Activated CD4-positive, alpha-beta T cell treated with anti-CD3 and anti-CD28 coated beads, Interleukin-2, Interleukin-6, amounts not matched to agents 100 ng/mL and 50 ng/mL, durations not matched to agents 16 hours and 8 hours (primary cell): ENCODE measurements at places on chromosomes 4 and X.

- peak; percentile 23 for DNase-seq
Measured at GRCh38 chr4:24470666-24471485, 113.5 kb downstream of the DHX15 start.

GRCh38 chrX:20143561-20143960 lies 1.9 kb upstream of the EIF1AX start:
- no peak for DNase-seq

- DNase-seq, result peak; percentile 87
Measured at GRCh38 chr4:5863461-5864113, 29.3 kb downstream of the CRMP1 start.

DNA sequence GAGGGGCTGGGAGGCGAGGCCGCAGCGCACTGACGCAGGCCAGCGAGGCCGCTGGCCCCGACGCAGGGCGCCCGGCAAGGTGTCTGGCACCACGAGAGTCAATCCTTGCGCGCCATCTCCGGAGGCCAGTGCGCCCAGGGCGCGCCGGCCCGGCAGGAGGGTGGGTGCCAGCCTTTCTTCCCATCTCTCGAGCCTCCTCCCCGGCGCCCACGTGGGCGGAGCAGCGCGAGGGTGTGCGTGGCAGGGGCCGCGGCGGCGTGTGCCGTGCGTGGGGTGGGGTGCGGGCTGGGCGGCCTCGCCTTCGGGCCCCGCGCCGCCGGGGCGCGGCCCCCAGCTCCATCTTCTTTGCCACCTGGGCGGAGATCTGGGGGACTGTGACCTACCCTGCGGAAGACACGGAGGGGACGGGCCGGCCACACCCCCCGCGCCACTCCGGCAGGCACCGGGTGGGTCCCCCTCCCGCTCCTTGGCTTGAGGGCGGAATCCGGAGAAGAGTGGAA lies 877 bp downstream of the JAKMIP1 start:
- DNase-seq, result peak; percentile 70

- no peak for DNase-seq
Measured at GRCh38 chrX:123140904-123141303, 43.2 kb upstream of the GRIA3 start.

- DNase-seq, result no peak
Measured at GRCh38 chr4:76235407-76235806, 16.1 kb upstream of the FAM47E start.

DNA sequence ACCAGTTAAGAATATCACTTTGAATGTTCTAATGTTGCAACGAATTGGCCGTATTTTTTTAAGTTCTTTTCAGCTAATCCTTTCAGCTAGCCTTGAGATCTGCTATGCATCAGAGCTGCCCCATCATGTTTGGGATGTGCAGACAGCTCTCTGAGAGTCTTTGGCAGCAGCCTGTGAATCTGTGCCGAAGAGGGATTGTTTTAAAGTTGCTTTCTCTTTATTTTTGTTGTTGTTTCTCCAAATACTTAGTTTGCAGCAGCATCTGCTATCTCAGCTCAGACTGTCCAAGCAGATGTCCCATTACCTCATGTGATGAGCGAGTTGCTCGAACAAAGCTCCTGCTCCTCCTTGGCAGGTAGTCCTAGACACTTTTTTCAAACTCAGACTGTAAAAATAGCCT lies 1002.5 kb upstream of the INTU start:
- no peak for DNase-seq

DNA sequence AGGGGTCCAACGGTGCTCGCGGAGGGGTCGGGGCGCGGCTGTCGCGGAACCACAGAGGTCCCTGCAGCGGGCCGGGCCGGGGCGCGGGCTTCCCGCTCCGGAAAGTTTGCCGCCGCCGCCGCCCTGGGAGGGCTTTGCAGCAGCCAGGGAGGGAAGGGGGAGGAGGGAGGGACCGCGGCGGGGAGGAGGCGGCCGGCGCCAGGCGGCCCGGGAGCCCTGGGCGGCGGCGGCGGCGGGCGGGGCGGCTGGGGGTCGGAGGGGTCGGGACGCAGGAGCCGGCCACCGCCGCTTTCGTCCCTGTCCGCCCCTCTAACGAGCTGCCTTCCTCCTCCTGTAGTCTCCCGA lies 375 bp downstream of the FGFR3 start:
- DNase-seq, result peak; percentile 44

- no peak for DNase-seq
Measured at GRCh38 chrX:153667281-153667955, 6.2 kb downstream of the PNCK start.

- DNase-seq, result peak; percentile 41
Measured at GRCh38 chrX:135477576-135477975, 42.9 kb upstream of the INTS6L start.

GRCh38 chr4:140012688-140013486 lies 141.1 kb downstream of the MAML3 start:
- peak; percentile 62 for DNase-seq

DNA sequence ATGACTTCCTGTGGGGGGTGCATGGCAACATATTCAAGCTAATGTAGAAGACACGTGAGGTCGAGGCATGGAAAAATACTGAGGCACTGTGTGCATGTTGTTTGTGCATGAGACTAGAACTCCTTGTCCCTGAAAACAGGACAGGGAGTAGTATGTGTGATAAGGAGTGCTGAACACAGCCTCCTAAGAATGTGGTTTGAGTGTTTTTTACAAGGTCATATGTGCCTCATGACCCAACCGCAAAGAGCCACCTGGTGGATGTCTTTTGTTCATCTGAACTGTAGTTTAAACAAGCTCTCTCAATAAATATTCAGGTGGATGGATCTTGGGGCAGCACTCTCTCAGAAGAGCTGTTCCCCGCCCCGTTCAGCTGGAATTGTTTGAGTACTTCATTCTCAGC lies 226.6 kb downstream of the NLGN4X start:
- DNase-seq, result no peak

DNA sequence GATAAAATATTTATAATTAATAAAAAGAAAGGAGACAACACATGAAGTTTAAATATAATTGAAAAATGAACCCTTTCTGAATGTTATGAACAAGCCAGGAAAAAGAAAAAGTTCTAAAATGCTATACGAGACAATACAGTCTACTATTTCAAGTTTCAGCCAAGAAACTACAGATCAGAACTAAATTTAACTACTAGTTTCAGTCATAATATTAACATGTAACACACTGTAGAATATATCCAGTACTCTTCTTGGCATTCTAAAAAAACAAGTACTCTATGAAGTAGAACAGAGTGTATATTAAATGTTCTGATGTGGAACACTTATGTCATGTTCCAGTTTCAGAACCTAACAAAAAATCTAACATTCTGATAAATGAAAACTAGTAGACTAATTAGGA lies 679.7 kb downstream of the FAT4 start:
- DNase-seq, result no peak

GRCh38 chrX:115023139-115023538 lies 5.7 kb upstream of the IL13RA2 start:
- DNase-seq, result no peak

DNA sequence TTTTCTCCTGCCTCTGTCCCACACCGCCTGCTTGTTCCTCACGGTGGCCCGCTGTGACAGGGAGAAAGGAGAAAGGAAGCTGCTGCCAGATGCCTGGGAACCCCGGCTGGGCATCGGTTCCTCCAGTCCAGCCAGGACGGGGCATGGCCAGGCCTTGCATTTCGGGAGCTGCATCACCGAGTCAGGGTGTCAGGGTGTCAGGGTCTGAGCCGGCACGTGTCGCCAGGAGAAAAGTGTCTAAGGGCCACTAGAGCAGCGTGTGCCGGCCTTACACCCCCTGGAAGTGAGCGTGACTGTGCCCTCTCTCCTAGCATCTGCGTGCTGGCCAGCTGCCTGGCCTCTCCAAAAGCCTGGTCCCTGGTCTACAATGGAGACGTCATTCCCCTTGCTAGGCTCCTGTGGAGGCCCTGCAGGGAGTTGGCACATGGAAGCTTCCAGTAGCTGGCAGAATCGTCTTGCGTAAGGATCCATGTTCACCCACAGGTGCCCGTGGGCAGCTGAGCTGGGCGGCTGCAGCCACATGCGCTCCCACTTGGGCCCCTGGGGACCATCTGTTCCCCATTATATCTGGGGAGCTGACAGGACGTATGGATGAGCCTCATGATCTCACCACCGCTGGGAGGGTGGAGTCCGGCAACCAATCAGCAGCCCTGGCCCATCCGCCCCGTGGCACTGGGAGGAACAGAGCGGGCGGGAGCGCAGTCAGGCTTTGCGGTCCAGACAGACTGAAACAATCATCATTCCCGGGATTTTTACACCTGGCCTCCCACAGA lies 39.9 kb upstream of the HMX1 start:
- no peak for DNase-seq

- DNase-seq, result no peak
Measured at GRCh38 chr4:3119464-3119863, 45.0 kb downstream of the HTT start.

- DNase-seq, result no peak
Measured at GRCh38 chr4:153332936-153333335, 11.6 kb upstream of the MND1 start.

DNA sequence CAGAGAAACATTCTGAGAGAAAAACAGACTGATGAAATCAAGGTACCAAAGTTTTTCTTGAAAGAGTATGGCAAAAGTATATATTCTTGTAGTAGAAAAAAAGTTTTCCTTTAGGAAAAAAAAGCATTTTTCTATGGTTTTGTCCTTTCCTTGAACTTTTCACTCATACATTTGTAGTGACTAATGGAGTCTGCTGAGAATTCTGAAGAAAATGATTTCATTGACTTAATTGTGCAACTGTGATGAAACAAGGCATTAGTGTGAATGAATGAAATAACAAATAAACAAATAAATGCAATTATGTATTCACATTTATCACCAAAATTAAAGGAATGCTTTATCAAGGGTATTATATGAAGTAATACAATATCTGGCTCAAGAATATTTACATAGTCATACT lies 5.7 kb downstream of the CSN1S1 start:
- no peak for DNase-seq

DNA sequence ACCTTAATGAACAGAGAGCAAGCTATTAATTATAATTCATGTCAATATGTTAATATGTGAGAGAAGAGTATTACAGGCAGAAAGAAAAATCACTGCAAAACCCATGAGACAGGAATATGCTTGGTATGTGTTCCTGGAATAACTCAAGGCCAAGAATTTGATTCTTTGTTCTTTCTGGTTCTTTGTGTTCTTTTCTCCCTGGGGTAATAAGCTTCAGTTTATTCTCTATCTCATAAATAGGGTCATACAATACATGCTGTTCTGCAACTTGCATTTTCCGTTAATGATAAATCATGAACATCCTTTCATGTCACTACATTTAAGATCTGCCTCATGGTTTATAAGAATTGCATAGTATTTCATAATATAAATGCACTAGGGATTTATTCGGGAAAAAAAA lies 16.8 kb upstream of the THOC2 start:
- DNase-seq, result no peak

DNA sequence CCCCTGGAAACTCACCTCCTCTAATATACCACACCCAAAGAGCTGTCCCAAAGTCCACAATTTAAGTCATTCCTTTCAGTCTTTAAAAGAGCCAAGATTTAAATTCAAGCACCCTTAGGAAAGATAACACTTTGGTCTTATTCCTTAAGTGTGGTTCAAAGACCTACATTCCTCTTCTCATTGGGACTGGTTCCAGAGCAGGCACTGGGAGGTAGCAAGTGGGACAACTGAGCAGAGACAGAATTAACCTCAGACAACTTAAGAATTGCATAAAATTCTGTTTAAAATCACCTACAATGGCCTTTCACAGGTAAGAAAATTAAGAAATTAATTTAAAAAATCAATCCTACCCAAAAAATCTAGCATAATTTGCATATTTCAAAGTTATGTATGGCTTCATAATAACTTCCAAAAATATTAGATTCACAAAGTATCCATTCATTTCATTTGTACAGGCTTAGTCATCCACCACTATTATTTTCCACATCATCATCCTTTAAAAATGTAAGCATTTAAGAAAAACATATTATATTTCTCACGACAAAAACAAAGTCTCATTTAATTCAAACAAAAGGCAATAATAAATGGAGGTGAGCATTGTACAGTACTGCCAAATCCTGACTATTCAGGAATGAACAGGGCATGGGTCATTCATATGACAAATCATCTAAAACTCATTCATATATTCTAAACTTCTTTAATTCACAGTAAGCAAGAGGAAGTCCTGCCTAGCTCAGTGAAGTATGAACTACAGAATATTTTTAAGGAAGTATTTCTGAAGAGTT lies 13.6 kb downstream of the PRSS12 start:
- no peak for DNase-seq

DNA sequence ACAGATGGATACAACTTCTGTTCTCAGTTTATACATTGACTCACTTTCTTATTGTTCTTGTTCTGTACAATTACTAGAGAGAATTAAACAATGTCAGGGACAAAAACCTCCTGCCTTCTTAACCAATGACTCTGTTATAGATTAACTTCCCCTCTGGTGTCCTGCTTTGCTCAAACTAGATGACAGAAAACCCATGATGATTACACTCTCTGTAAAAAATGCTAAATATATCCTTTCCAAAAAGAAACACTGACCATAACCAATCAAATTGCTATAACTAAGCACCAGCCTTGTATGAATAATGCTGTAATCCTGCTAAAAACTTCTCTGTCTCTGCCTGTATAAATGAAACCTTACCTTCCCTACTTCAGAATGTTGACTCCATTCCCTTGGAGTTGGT lies 29.8 kb upstream of the IL13RA2 start:
- DNase-seq, result no peak

DNA sequence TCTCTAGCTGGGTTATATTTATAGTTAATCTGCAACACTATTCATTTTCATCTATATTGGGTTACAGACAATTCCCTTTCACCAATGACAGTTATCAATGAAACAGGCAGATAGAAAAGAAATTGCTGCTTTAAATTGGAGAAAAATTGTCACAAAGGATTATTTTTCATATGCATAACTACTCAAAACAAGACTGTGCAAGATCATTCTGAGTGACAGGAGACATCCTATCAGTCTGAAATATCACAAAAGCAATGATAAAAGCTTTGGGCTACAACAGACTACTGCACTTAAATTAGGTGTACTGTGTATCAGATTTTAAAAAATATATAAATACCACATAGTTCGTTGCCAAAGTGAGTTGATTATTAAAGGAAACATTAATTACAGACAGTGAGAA lies 722.6 kb downstream of the ARAP2 start:
- no peak for DNase-seq
